Activated B cell treated with CpG ODN at 0.5 μM for 24 hours (primary cell): ENCODE measurements at places on chromosomes 12 and 14. TPM values are rescaled to one million over a fixed set of nuclear protein-coding genes. Genes with fewer than 3 reads are reported as not detected.

GRCh38 chr12:50988051-50988450, 35.7 kb downstream of the HIGD1C start:
- DNase-seq: no peak
- H3K27me3 ChIP-seq: no peaks in the 10 kb centered on the region
- no peak overlapping the region for H3K4me3 ChIP-seq
- H3K27ac ChIP-seq: no peak overlapping the region

DNA sequence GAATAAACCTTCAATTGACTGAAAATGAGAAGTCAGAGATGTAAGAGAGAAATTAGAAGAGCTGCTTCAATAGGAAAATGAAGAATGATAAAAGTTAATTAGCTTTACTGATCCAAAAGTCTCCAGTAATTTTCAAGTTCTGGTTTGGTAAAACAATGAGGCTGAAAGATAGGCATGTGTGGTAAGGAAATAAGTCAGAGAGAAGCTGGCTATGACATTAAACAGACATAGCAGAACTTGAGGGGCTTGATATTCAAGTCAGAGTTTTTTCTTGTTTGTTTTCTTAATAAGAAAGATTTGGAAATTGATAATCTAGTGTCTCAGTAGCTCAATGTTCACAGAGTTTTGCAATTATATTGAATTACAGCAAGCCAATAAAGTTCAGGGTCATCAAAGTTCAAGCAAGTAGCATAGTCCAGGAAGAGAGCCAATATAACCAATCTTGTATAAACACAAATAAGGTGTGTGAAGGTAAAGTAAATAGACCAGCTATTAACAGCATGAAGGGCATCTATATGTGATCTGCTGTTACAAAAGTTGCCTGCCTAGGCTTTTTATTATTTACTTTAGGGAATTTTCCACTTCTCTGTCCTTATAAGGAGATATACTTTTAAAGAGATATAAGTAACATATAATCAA, 1111.5 kb downstream of the TRHDE start:
- H3K4me3 ChIP-seq: no peak overlapping the region
- no peak overlapping the region for H3K27ac ChIP-seq
- H3K4me1 ChIP-seq: no peaks in the 10 kb centered on the region
- H3K36me3 ChIP-seq: no peaks in the 10 kb centered on the region
- no peaks in the 10 kb centered on the region for H3K27me3 ChIP-seq

- DNase-seq: no peak
- H3K4me3 ChIP-seq: no peak overlapping the region
- H3K4me1 ChIP-seq: no peaks in the 10 kb centered on the region
- H3K27ac ChIP-seq: no peak overlapping the region
- no peaks in the 10 kb centered on the region for H3K27me3 ChIP-seq
- H3K36me3 ChIP-seq: no peaks in the 10 kb centered on the region
Measured at GRCh38 chr14:26143057-26143456, 454.8 kb downstream of the NOVA1 start.

GRCh38 chr14:103803661-103804060, 43.7 kb downstream of the PPP1R13B start:
- no peak for DNase-seq
- H3K27ac ChIP-seq: no peak overlapping the region
- H3K27me3 ChIP-seq: no peaks in the 10 kb centered on the region

DNA sequence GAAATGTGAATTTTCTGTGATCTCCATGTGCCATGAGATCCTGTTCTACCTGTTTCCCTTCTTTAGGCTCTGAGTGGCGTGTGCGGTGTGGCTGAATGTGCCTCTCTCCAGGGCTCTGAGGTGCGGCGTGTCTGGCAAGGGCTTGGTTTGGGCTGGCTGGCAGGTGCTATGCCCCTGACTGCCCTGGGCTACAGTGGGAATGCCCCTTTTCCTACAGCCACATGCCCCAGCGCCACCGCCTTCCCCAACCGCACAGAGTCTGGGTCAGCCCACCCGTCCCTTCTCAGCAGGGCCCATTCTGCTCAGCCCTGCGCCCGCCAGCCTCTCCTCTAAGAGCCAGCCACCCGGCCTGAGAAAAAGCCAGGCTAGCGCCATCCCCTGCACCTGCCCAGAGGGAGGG, 24.7 kb downstream of the BTBD6 start:
- DNase-seq: no peak
- no peak overlapping the region for H3K27ac ChIP-seq
- H3K4me3 ChIP-seq: no peak overlapping the region
- H3K27me3 ChIP-seq: no peaks in the 10 kb centered on the region
- H3K36me3 ChIP-seq: peaks cover 8% of the 10 kb centered on the region
- peaks cover 7% of the 10 kb centered on the region for H3K4me1 ChIP-seq

DNA sequence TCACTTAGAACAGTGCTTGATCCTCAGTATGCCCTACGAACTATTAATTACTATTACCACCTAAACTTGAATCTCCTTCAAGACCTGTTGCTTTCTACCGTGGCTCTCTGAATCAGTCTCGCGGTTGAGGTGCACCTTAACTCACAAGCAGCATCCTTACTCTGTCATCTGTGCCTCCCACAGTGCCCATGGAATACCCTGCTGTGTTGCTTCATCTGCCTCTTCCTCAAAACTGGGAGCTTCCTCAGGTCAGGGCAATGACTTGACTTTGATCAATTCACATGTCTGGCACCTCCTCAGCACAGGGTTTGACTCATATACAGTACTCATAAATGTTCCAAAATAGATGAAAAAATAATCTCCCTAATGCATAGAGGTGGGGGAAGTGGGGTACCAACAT, 305.9 kb downstream of the NUAK1 start:
- no peak overlapping the region for H3K27ac ChIP-seq
- no peak overlapping the region for H3K4me3 ChIP-seq
- no peak for DNase-seq
- no peaks in the 10 kb centered on the region for H3K27me3 ChIP-seq
- no peaks in the 10 kb centered on the region for H3K4me1 ChIP-seq

DNA sequence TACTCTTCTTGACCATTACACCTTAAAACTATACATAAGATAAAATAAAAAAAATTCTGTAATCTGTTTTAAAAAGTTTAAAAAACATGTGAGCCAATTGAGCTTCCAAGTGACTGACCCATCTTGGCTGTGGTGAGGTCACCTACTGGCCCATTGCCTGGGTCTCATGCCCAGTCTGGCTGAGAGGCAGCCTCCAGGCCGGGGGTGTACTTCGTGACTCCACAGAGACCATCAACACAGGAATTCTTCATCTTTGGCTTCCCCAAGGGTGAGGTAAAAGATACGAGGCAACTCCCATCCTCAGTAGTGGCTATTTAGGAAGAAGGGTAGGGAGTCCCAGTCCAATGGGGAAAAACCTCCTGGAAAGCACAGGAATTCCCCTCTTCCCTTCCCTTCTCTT, 113.2 kb downstream of the APAF1 start:
- no peak overlapping the region for H3K27ac ChIP-seq
- H3K27me3 ChIP-seq: no peaks in the 10 kb centered on the region
- no peak for DNase-seq
- no peaks in the 10 kb centered on the region for H3K36me3 ChIP-seq
- H3K4me1 ChIP-seq: no peaks in the 10 kb centered on the region

GRCh38 chr12:15116983-15117382, 104.2 kb downstream of the RERG start:
- no peaks in the 10 kb centered on the region for H3K4me1 ChIP-seq
- no peaks in the 10 kb centered on the region for H3K36me3 ChIP-seq
- peaks cover 10% of the 10 kb centered on the region for H3K27me3 ChIP-seq
- no peak overlapping the region for H3K27ac ChIP-seq

DNA sequence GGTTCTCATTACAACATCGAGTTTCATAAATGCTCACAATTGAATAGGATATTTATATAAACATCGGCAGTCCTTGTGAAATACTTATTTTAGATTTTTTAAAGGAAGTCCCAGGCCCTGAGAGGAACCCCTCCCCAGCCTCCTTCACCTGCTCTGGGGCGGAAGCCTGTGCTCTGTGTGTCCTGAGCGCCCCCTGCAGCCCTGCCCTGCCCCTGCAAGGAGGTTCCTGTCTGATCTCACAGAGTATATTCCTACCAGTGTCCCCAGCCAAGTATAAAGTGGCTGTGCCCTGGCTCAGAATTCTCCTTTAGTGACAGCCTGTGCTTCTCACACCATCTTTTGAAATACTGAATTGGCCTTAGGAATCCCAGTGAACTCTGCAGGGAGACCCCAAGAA, 659.5 kb downstream of the TMEM121 start:
- H3K4me3 ChIP-seq: no peak overlapping the region
- H3K4me1 ChIP-seq: peaks cover 5% of the 10 kb centered on the region
- no peak overlapping the region for H3K27ac ChIP-seq
- H3K36me3 ChIP-seq: no peaks in the 10 kb centered on the region
- DNase-seq: no peak

- no peak for DNase-seq
- H3K4me3 ChIP-seq: no peak overlapping the region
- H3K4me1 ChIP-seq: peaks cover 9% of the 10 kb centered on the region
- no peak overlapping the region for H3K27ac ChIP-seq
- H3K36me3 ChIP-seq: peaks cover 75% of the 10 kb centered on the region
- no peaks in the 10 kb centered on the region for H3K27me3 ChIP-seq
Measured at GRCh38 chr12:132638541-132639408, 20.2 kb downstream of the P2RX2 start.

GRCh38 chr12:27517546-27517945, 6.5 kb upstream of the PPFIBP1 start:
- no peak overlapping the region for H3K27ac ChIP-seq
- no peaks in the 10 kb centered on the region for H3K36me3 ChIP-seq
- no peak for DNase-seq
- H3K4me1 ChIP-seq: peaks cover 3% of the 10 kb centered on the region
- peaks cover 9% of the 10 kb centered on the region for H3K27me3 ChIP-seq
- no peak overlapping the region for H3K4me3 ChIP-seq

- H3K4me3 ChIP-seq: no peak overlapping the region
- H3K27ac ChIP-seq: no peak overlapping the region
- no peaks in the 10 kb centered on the region for H3K36me3 ChIP-seq
- no peaks in the 10 kb centered on the region for H3K4me1 ChIP-seq
- peaks cover 9% of the 10 kb centered on the region for H3K27me3 ChIP-seq
Measured at GRCh38 chr14:71783786-71784185, 148.4 kb upstream of the RGS6 start.

DNA sequence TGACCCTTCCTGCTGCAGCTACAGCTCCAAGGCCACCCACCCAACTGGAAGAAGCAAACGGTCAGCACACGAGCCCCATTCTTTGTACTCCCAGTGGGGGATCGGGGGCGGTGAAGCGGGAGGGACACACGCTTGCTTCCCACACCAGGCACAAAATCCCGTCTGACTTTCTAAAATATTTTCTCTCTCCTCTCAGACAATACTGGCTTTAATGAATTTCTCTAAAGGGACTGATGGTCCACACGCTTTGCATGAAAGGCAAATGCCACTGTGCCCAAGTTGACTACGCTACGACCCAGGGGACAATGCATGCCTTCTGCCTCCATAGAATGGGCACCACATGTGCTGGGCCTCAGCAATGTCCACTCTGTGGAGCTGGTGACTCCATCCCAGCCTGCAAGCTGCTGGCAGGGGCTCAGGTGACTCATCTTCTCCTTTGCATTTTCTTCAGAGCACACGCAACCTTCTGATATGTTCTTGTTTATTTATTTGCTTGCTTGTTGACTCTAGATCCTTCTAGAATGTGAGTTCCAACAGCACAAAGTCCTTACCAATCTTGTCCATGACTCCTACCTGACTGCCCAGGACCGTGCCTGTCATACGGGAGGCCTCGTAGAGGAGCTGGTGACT, 15.6 kb downstream of the SYNE3 start:
- no peaks in the 10 kb centered on the region for H3K27me3 ChIP-seq
- H3K4me3 ChIP-seq: peak overlapping the region; percentile 42

GRCh38 chr12:6324936-6325750, 14.7 kb downstream of the PLEKHG6 start:
- H3K4me3 ChIP-seq: no peak overlapping the region
- H3K27me3 ChIP-seq: peaks cover 63% of the 10 kb centered on the region
- no peak for DNase-seq

DNA sequence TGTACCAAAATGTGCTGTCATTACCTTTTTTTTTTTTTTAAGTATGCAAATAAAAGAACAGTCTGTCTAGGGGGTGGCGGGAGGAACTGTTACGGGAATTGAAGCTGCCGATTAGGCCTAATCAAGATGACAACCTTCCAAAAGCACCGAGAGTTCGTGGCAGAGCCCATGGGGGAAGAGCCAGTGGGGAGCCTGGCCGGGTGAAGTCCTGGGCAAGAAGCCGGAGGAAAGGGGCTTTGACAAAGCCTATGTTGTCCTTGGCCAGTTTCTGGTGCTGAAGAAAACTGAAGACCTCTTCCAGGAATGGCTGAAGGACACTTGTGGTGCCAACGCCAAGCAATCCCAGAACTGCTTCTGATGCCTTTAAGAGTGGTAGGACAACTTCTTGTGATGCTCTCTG, 42.6 kb downstream of the ACTN1 start:
- no peaks in the 10 kb centered on the region for H3K27me3 ChIP-seq
- no peak overlapping the region for H3K27ac ChIP-seq
- H3K4me3 ChIP-seq: no peak overlapping the region
- no peak for DNase-seq
- H3K36me3 ChIP-seq: no peaks in the 10 kb centered on the region

DNA sequence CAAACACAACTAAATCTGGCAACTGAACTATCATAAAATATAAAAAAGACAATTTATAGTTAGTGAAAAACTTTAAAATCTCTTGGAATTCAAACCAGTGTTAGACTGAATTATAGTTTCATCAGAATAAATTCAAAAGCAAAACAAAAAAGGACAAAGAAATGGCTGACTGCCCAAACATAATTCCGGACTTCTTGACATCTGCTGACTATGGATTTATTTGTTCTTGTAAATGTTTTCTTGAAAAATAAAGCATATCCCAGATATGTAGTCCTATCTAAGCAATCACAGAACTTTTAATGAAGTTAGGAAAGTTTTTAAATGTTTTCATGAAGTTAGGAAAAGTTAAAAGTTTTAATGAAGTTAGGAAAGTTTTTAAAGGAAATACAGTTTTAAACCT, 45.8 kb upstream of the CNTN1 start:
- peaks cover 2% of the 10 kb centered on the region for H3K27me3 ChIP-seq
- no peak overlapping the region for H3K27ac ChIP-seq
- no peaks in the 10 kb centered on the region for H3K36me3 ChIP-seq
- H3K4me3 ChIP-seq: no peak overlapping the region
- no peak for DNase-seq
- H3K4me1 ChIP-seq: no peaks in the 10 kb centered on the region

DNA sequence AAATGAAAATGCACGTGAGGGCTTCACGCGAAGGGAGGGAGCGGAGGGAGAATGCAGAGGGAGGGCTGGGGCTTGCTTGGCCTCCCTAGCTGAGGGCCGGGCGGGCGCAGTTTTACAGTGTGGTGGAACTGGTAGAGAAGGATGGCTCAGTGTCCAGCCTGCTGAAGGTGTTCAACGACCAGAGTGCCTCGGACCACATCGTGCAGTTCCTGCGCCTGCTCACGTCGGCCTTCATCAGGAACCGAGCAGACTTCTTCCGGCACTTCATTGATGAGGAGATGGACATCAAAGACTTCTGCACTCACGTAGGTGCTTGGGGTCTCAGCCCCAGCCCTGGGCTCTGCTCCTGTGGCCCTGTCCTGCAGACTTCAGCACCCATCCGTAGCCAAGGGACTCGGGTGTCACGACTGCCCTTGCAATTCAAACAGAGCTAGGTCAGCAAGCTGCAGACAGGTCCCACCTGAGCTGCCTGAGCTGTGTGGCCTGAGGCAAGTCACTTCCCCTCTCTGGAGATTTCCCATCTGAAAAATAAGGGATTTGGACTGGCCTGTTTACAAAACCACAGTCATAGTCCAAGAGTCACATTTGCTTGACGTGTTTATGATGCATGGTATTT, 18.4 kb downstream of the OTUB2 start:
- no peak overlapping the region for H3K4me3 ChIP-seq
- peaks cover 49% of the 10 kb centered on the region for H3K36me3 ChIP-seq
- no peak for DNase-seq
- no peaks in the 10 kb centered on the region for H3K4me1 ChIP-seq
- no peaks in the 10 kb centered on the region for H3K27me3 ChIP-seq
- no peak overlapping the region for H3K27ac ChIP-seq

KRT73 gene
- not detected in 2 replicates for total RNA-seq

STON2 gene
- 0.51 TPM in 1 of 2 replicates, not detected in the other for total RNA-seq

TRPV4 gene
- not detected in 2 replicates for total RNA-seq

DBX2 gene
- total RNA-seq: not detected in 2 replicates

KRT75 gene
- not detected in 2 replicates for total RNA-seq

SEL1L gene
- total RNA-seq: 52.9 and 55.4 TPM in 2 replicates

TAS2R50 gene
- total RNA-seq: 1.0 and 1.2 TPM in 2 replicates
